ENCODE measurements at places on chromosomes 5 and 9. TPM values are rescaled to one million over a fixed set of nuclear protein-coding genes. Genes with fewer than 3 reads are reported as not detected.

- DNase-seq = no peak
Measured at GRCh38 chr5:67935908-67936566, 279.5 kb upstream of the PIK3R1 start.

DNA sequence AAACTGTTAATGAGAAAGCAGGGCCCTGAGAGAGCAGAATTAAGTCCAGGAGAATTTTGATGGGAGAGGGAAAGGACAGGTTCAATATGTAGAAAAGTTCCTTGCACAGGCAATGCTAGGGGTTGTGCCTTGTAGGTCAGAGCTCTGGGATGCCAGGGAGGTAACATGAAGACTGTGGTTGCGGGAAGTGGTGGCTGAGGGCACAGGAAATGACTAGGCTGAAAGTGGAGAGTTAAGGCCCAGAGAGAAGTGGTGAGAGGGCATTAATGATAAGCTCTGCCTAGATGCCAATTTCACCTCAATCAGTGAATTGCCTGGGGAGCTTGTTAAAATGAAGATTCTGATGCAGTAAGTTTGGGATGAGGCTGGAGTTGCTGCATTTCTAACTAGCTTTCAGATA, 31.5 kb upstream of the PPP3R2 start:
- no peak for DNase-seq

- DNase-seq = no peak
Measured at GRCh38 chr5:28823231-28823630, 1784.8 kb upstream of the CDH9 start.

POU5F2 gene
- 0.72 TPM for total RNA-seq

GRCh38 chr5:27406020-27406419, 367.6 kb upstream of the CDH9 start:
- no peak for DNase-seq

DNA sequence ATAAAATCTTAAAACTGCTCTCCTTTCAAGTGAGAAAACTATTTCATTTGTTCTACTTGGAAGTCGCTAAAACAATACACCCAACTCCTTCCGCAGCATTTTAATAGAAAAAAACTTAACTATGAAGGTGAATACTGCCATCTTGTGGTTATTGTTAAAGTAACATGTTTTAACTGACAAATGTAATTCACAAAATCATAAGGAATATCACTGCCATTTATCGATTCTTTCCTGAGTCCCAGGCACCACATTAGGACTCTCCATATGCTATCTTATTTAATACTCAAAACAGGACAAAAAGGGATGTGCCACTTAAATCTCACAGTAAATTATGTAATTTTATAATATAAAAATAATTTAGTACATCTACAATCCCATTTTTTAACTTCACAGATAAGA, 130.5 kb upstream of the ITGA1 start:
- DNase-seq = peak; percentile 46

CER1 gene
- not detected for total RNA-seq

DNA sequence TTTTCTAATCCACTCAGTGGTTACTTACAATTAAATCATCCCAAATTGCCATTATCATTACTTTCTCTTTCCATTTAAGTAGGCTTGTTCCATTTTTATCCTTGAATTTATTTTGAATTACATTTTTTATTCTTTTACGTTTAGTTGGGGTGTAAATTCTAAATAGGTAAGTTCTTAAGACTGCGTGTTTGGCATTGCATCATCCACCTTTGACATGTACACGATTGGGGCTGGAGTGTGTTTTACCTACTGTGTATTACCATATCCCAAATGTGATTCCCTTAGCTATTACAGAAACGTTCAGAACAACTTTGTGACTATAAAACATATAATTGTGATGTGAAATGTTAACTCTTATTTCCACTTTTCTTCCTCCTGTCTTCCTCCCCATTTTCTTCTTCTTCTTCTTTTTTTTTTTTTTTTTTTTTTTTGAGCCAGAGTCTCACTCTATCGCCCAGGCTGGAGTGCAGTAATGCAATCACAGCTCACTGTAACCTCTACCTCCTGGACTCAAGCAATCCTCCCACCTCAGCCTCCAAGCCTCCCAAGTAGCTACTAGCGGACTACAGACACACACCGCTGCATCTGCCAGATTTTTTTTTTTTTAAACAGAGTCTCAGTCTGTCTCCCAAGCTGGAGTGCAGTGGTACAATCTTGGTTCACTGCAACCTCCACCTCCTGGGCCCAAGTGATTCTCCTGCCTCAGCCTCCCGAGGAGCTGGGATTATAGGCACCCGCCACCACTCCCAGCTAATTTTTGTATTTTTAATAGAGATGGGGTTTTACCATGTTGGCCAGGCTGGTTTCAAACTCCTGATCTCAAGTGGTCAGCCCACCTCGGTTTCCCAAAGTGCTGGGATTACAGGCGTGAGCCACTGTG, 16.7 kb downstream of the MARVELD2 start:
- no peak for DNase-seq

- DNase-seq = peak; percentile 60
Measured at GRCh38 chr9:806285-807156, 35.0 kb upstream of the DMRT1 start.

- DNase-seq = no peak
Measured at GRCh38 chr5:73435759-73436534, 12.6 kb downstream of the FOXD1 start.

C9orf153 gene
- total RNA-seq = not detected

MARCHF3 gene
- 6.9 TPM for total RNA-seq

GRCh38 chr5:121968910-121969607, 7.3 kb downstream of the SRFBP1 start:
- DNase-seq = peak; percentile 99

- DNase-seq = no peak
Measured at GRCh38 chr9:127664678-127665507, 41.9 kb upstream of the CFAP157 start.

SLC46A2 gene
- not detected for total RNA-seq

FOXD4L6 gene
- 0.69 TPM for total RNA-seq

- peak; percentile 57 for DNase-seq
Measured at GRCh38 chr9:110745676-110746075, 77.1 kb downstream of the MUSK start.

- DNase-seq = no peak
Measured at GRCh38 chr9:127909839-127910273, 7.0 kb downstream of the ST6GALNAC4 start.

PRDM9 gene
- not detected for total RNA-seq

- no peak for DNase-seq
Measured at GRCh38 chr5:93462916-93463315, 118.1 kb downstream of the NR2F1-AS1 start.

DNA sequence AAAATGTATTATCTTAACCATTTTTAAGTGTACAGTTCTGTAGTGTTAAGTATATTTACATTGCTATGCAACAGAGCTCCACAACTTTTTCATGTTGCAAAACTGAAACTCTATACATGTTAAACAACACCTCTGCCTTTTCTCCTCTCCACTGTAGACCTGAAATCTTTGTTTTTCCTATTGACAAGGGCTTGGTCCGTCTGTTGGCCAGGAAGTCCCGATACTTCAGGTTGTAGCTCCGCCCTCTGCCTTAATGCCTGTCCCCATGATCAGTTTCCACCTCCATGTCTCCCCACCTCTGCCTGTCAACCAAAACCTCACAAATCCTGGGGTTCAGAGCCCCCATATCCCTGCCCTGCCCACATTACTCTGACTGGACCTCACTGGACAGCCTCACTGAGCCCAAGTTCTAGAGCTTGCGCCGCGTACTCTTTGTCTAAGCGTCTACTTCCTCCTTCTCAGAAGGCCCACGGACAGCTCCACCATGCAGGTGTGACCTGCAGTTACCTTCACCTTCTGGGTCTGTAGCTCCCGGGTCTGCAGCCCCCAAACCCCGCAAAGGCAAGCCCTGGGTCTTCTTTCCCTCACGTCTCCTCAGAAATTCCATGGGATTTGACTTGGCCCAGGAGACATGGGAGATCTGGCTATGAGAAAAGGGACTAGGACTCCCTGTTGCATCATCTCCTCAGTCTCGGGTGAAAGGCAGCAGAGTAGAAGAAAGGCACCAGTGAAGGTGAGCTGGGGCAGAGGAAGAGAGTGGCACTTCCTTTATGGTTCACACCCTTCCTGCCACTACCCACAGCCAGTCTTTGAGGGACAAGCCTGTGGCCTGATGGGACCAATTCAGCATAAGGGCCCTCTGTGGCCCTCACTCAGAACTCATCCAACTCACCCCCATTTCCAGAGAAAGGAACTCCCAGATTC, 8.0 kb downstream of the GLIPR2 start:
- DNase-seq = no peak

GRCh38 chr9:34392511-34392910, 15.8 kb upstream of the MYORG start:
- no peak for DNase-seq

GRCh38 chr5:133712562-133712961, 100.2 kb upstream of the FSTL4 start:
- no peak for DNase-seq

- DNase-seq = no peak
Measured at GRCh38 chr5:22779499-22779898, 73.6 kb downstream of the CDH12 start.

GRCh38 chr9:131237931-131238401, 38.3 kb downstream of the FAM78A start:
- peak; percentile 19 for DNase-seq

GABRB2 gene
- not detected for total RNA-seq

GRCh38 chr5:132008163-132008473, 3.3 kb downstream of the ACSL6 start:
- DNase-seq = peak; percentile 49

GRCh38 chr9:128068386-128069205, 564 bp downstream of the SLC25A25 start:
- peak; percentile 17 for DNase-seq

SARDH gene
- total RNA-seq = not detected

GRCh38 chr5:76303921-76304320, 99.2 kb upstream of the IQGAP2 start:
- DNase-seq = peak; percentile 75

- DNase-seq = no peak
Measured at GRCh38 chr9:37209431-37210386, 89.3 kb downstream of the ZCCHC7 start.

UGT3A2 gene
- total RNA-seq = not detected

DNA sequence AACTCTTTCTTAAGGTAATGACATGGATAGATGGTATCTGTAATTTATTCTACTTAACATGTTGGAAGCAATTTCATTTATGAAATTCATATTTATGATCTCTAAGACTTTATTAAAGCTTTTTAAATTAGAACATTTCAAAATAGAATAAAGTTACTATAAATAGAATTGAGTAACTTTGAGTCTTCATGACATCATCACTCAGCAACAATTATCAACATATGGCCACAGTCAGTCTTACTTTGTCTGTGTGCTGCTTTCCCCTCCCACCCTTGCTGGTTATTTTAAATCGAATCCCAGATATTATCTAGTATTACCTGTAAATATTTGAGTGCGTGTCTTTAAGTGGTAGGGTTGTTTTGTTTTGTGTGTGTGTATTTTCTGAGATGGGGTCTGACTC, 65.2 kb downstream of the IPO11 start:
- peak; percentile 15 for DNase-seq

- peak; percentile 89 for DNase-seq
Measured at GRCh38 chr5:159230657-159231056, 21.3 kb upstream of the RNF145 start.

DNA sequence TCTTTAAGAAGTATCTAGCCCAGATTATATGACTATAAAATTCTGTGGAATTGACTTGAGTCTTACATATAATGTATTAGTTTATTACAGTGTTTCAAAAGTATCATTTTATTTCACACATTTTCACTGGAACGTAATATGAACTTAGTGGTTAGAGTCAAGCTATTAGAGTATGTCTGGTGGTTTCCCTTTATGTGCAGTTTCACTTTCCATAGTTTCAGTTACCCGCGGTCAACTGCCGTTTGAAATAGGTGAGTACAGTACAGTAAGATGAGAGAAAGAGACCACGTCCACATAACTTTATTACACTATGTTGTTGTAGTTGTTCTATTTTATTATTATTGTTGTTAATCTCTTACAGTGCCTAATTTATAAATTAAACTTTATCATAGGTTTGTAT, 50.5 kb downstream of the COMMD10 start:
- no peak for DNase-seq

TSTD2 gene
- 18.0 TPM for total RNA-seq

DNA sequence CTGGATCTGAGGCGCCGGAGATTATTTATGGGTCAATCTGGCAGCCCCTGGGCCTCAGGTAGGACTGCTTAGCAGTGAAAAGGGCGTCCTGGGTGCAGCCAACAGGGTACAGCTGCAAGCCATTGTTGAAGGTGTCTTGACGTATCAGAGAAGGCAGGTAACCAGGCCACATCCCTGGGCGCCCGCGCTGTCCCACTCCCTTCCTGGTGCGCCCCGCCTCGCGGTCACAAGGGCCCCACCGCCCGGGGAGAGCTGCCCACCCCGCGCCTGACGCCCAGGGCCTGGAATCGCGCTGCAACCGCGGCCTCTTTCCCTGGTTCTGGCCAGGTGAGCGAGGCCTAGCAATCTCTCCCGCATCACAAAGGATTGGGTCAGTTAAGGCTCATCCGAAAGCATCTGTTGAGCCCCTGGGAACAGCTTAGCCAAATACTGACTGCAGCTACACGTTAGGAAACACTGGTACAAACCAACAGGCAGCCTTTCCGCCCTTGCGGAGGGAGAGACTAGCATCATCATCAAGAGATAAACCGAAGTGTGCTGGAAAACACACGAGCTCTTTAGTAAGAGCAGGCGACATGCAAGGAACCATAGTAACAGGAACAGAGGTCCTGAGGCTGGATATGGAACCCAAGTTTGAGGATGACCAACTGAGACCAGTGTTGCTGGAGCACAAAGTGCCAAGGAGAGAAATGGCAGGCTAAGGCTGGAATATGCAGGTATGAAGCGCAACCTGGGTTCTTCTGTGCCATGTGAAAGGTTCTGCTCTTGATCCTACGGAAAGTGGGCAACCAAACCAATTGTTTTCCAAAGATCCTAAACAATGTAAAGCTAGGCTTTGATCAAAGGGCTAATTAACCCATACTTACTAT, 3.6 kb downstream of the RPS23 start:
- peak; percentile 23 for DNase-seq

CLIC3 gene
- total RNA-seq = 1.2 TPM

DNA sequence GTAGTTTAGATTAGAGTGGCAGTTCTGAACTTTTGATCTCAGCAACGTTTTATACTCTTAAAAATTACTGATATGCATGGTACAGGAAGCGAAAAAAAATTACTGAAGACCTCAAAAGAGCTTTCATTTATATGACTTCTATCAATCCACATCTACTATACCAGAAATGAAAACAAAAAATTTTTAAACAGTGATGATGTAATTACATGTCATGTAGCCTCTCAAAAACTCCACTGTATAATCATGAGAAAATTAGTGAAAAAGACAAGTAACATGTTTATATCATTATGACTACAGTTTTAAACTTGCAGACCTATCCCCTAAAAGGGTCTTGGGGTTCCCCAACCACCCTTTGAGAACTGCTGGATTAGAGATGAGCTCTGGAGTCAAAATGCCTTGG, 9.3 kb downstream of the DNAJC18 start:
- no peak for DNase-seq

- DNase-seq = no peak
Measured at GRCh38 chr5:160547061-160547460, 125.4 kb downstream of the PTTG1 start.

DNA sequence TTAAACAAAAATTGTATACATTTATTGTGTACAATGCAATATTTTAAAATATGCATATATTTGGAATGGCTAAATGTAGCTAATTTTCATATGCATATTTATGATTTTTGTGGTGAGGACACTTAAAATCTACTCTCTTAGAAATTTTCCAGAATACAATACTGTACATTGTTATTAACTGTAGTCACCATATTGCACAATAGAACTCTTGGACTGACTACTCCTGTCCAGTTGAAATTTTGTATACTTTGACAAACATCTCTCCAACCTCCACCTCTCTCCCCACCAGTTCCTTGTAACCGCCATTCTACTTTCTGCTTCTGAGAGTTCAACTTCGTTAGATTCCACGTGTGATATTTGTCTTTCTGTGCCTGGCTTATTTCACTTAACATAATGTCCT, 49.2 kb upstream of the TAF11L2 start:
- DNase-seq = no peak

Data from MCF 10A (cell line).